ENCODE measurements at places on chromosomes 1 and 21.
A peak's percentile ranks its signal among the peaks of the same experiment; 100 is the strongest.

- no peak for DNase-seq
These were observed 1.7 kb downstream of the NES start for GRCh38 chr1:156675210-156676113.

DNA sequence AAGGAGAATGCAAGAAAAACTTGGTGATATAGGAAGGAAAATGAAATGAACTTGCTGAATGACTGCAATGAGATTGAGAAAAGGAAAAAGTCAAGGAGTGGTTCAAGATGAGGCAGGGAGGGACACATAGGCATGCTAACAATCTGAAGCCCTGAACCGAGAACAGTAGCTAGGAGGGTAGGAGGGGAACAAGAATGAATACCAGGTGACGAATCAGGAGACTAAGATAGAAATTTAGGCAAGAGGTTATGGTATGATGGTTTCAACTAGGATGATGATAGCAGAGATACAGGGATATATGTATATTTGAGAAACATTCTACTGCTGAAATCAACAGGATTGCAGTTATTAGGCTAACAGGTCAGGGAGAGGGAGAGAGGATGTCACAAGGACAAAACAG, 44.1 kb downstream of the SMYD3 start:
- DNase-seq = no peak

- DNase-seq = no peak
These were observed 262.5 kb downstream of the HLX start for GRCh38 chr1:221141606-221142285.

- DNase-seq = peak; percentile 26
These were observed 17.0 kb downstream of the MARK1 start for GRCh38 chr1:220544901-220545303.
